ENCODE measurements at places on chromosomes 1 and 21.

GRCh38 chr1:189859385-189859977 lies 618.2 kb downstream of the BRINP3 start:
- no peak for DNase-seq

DNA sequence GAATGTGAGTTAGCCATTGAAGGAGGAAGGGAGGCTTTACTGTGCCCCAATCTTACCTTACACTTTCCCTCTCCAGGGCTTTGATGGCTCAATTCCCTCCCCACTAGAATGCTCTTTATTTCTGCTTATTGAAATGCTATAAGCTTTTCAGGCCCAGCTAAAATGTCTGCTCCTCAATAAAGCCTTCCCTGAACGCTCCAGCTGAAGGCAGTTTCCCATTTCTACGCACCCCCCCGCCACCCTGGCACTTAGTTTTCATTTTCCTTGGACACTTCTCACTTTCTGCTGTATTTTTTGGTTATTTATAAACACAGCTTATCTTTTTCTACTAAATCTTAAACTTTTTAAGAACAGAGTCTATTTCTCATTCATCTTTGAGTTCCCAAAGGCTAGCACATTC lies 7.1 kb upstream of the TMEM167B start:
- DNase-seq, result no peak

- no peak for DNase-seq
Observed at GRCh38 chr1:22096036-22096435, 43.5 kb downstream of the CDC42 start.

- no peak for DNase-seq
Observed at GRCh38 chr1:238152119-238152518, 261.4 kb upstream of the ZP4 start.

DNA sequence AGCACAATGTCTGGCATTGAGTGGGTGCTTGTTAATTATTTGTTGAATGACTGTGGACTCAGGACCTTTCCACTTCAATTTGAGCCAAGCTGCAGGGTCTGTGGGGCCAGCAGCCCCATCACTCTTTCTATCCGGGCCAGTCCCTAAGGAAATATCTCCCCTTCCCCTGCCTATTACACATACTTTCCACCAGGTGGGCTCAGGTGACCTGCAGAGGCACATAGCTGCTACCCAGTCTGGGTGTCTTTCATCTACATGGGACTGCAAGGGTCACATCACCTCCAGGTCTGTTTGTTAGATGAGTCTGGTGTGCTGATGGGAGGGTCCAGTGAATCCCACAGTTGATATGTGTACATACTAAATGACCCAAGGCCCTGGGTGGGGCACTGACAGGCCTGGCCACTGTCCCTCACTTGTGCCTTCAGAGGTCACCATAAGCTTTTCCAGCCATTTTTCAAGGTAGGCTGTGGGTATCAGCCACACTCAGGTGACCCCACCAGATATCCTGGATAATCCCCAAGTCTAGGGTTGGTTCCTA lies 59.5 kb upstream of the KDM4A start:
- peak; percentile 75 for DNase-seq

Measured in HuH-7.5 (cell line).